ENCODE measurements at places on chromosomes 1 and 21. TPM values are rescaled to one million over a fixed set of nuclear protein-coding genes. Genes with fewer than 3 reads are reported as not detected.

Gene KRTAP19-2
- total RNA-seq = not detected

Gene KRTAP24-1
- total RNA-seq = not detected

Gene GCLM
- total RNA-seq = 25.7 TPM

Gene RGS21
- not detected for total RNA-seq

Gene FAM151A
- total RNA-seq = not detected

Gene LCE1B
- not detected for total RNA-seq
